ENCODE measurements at places on chromosomes 4 and X.

DNA sequence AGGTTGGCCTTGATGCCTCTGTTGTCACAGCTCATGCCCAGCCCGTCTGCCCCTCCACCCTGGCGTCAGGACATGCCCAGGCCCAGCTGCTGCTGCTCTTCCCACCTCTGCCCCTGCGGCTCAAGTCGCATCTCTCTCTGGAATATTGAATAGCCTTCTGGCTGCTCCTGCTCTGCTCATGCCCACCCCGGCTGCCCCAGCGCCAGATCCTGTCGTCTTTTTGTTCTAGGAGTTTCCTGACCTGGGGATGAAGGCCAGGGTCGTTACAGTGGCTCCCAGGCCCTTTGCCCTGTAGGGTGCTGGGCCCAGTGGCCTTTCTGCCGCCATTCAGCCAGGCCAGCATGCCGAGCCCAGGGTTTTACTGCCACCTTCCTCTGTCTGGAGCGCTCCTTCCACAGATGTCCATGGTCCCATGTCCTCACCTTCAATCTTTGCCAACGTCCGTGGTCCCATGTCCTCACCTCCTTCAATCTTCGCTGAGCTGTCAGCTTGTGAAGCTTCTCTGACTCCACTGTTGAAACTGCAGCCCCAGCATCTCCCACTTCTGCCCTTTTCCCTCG is 9.7 kb downstream of the MAEA start:
- DNase-seq = no peak

DNA sequence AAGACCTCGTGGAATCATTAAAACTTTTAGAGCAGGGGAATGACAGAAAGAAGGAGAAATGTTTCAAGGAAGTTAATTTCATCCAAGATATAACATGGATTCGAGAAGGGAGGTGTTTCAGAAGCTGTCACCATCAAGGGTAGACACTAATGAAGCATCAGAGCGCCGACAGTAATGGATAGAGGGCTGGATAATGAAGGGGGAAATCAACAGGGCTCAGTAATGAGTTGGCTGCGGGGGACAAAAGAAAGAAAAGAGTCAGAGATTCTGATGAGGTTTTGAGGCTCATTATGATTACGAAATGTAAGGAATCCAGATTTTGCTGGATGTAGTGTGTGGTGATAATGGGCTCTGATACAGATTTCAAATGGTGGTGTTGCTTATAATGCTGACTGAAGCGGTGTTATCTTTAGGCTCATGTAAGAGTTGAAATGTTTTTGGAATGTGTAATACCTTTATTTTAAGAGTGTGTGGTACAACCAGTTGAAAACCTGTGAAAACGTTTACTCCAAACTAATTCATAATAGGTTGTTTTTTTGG is 39.3 kb upstream of the TENM3 start:
- no peak for DNase-seq

- DNase-seq = no peak
Observed at GRCh38 chr4:87375719-87376291, 15.2 kb downstream of the HSD17B11 start.

DNA sequence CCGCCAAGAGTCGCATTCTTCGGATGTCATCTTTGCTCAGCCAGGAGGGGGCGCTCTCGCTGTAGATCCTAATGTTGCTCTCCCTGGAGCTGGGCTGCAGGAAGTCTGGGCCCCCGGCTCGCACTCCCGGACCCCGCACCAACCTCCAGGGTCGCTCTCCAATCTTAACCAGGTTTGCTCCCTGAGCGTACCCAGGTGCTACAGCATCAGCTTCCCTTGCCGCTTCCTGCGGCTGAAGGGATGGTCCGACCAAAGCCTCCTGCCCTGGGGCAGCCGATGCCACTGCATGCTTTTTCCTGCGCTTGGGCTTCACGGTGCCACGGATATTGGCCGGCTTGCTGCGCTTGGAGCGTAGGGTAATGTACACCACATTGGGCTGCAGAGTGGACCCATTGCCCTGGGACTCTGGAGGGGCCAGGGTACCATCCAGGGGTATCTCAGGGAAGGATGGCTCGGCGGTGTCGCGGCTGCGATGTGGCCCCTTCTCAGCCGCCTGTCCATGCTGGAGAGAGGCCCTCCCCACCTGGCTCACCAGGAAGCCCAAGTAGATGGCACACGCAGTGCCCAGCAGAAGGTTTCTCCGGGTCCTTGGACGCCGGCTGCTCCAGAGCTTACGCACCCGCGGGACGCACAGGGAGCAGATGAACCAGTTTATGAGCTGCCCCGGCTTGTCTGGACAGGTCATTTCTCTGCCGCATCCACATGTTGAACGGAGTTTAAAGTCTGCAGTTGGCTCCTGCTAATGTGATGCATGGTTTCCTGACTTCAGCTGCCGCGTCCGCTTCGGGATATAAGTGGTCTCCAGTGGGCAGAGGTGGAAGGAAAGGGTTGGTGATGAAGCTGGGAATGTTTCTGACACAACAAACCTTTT is 1.9 kb downstream of the GASK1B start:
- DNase-seq = no peak

DNA sequence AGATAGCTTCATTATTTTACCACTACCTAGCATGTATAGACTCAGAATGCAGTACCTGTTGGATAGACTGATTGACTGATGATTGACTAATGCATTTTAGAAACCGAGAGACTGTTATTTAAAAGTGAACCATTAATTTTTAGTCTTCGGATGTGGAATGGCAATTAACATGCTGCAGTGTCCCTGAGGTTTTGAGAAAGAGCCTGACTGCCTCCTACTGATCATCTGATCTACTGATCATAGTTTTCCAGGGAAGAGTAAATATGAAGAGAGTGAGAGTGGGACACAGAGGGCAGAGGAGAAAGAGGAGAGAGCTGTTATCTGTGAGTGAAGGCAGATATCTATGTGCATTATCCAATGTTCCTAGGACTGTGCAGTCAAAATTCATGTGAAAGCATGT is 764.7 kb downstream of the TRIML1 start:
- DNase-seq = no peak

DNA sequence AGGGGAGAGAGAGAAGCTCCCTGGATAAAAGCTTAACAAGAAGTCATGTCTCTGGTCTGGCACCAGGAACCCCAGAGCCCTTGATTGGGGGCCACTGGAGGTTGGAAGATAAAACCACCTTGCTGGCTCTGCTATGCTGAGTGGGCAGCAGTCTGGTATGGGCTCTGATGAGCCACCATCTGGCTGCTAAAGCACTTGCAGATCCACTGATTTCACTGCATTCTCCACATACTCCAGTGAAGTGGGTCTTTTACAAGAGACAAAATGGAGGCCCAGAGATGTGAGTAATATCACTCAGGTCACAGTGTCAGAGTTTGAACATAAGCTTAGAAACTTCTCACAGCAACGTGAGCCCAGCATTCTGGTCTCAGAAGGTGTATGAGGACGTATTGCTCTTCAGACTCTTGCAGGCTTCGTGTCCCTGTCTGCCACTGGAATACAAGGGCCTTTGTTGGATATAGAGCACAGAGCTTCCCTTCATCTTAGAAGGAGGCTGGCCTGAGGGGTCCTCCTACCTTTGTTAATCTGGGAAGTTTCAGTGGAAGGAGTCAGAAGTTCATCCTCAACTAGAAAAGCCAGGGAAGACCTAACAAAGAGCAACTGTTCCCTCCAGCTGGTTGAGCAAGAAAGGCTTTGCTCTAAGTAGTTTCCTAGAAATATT is 11.8 kb downstream of the CLDN2 start:
- DNase-seq = no peak

GRCh38 chr4:103918214-103918613 is 198.4 kb upstream of the TACR3 start:
- no peak for DNase-seq

- DNase-seq = peak; percentile 36
Observed at GRCh38 chr4:38509551-38509950, 154.4 kb upstream of the KLF3 start.

GRCh38 chr4:1416948-1417260 is 10.7 kb upstream of the NKX1-1 start:
- DNase-seq = no peak

DNA sequence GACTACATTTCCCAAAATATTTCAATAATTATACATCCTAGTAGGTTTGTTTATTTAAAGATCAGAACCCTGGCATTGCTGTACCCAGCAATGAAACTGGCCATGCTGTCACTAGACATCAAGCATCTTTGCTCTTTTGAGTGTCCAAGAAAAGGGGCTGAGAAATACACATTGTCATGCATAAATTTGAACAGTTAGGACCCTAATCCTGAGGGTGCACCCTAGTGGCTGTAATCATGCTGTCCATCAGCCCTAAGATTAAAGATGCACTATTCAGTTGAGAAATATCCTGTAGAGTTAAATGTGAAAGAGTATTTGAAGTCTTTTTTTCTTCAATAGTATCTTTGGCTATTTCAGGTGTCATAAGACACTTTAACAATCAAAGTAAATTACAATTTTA is 108.8 kb downstream of the NFKB1 start:
- DNase-seq = no peak

GRCh38 chr4:123435246-123436113 is 38.9 kb downstream of the SPRY1 start:
- no peak for DNase-seq

- DNase-seq = no peak
Observed at GRCh38 chrX:72394518-72395170, 88.9 kb upstream of the CITED1 start.

GRCh38 chrX:37553476-37553875 is 18.0 kb upstream of the LANCL3 start:
- DNase-seq = no peak

- DNase-seq = no peak
Observed at GRCh38 chr4:153274967-153275366, 69.5 kb upstream of the MND1 start.

DNA sequence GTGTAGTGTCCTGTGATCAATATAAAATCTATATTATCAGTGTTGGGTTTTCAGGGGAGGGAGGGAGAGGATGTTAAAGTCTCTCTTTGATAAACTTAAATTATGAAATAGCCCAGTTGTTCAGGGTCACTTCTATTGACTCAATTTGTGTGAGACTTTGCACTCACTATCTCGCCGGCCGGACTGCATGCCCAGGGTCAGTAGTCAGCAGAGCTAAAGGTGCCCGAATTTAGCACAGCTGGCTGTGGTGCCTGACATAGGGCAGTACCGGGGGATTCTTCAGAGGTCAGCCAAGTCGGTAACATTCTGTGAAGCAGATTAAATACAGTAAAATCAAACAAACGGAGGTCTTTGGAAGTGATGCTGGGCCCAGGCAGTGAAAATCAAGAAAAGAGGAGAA is 19.2 kb downstream of the GABRQ start:
- no peak for DNase-seq

GRCh38 chr4:182495645-182496385 is 252.6 kb downstream of the TENM3 start:
- DNase-seq = no peak

DNA sequence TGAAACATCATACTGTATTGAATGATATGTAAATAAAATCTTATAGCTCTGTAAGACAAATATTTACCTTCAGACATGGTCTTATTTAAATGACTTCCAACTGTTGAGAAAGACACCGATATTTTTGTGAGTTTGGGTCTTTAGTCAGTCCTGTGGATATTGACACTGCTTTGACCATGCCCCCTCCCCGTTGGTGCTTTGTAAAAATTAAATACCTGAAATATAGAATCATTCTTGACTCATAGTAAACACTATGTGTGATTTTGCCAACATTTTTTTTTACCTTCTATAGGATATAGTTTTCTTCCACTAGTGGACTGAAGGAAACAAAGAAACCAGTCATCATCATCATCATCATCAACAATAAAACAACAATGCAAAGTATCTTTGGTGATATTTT is 114.3 kb upstream of the HS3ST1 start:
- no peak for DNase-seq

GRCh38 chr4:7391637-7392437 is 42.9 kb downstream of the PSAPL1 start:
- no peak for DNase-seq

- no peak for DNase-seq
Observed at GRCh38 chr4:150725957-150726523, 144.1 kb downstream of the MAB21L2 start.

DNA sequence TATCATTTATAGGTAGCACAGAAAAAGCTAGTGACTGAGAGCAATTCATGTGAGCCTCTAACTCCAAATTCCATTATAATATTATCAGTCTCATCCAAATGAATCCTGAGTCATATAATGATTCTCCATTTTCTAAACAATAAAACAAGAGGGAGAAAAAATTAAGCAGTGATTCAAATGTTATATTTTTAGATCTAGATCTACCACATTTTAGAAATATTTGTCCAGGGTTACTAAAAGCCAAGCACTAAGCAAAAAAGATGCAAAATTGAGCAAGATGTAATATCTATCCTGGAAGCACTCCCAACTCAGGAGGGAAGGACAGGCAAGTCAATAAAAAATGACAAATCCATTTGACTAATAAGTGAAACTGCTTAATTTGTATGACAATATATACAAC is 172.8 kb downstream of the FBXW7 start:
- DNase-seq = no peak

- no peak for DNase-seq
Observed at GRCh38 chr4:189124149-189124758, 816.4 kb upstream of the FRG1 start.

- DNase-seq = no peak
Observed at GRCh38 chr4:72390409-72390808, 178.6 kb downstream of the ADAMTS3 start.

DNA sequence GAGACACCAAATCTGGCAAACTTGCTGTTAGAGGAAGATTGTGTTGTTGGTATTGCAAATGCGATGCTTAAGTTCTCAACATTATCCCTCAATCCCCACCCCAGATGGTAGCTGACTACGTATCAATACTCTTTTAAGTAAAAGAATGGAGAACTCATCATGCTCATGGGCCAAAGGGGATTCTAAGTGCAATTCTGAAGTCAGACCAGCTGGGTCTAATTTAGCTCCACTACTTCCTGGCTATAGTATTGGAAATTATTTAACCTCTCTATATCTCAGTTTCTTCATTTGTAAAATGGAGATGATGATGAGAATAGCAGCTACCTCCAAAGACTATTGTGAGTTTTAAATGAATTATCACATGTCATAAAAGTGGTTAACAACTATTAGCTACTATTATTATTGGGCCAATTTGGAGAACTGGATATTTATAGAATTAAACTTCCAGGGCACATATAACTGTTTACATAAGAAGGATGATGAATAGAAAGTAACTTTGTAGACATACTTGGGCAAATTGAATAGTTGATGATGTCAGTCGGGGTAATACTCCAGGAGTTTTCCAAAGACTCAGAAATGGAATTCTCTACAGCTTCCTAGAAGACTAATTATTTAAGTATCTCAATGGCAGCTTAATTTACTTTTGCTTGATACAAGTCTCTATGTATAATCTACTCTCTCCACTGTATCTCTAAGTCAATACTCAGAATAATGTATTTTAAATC is 5.0 kb upstream of the SLAIN2 start:
- no peak for DNase-seq
